ENCODE measurements at places on chromosomes 13 and 19.

GRCh38 chr19:18853755-18854427 lies 22.1 kb downstream of the UPF1 start:
- no peak for DNase-seq

GRCh38 chr19:56969759-56970178 lies 129.2 kb upstream of the PEG3 start:
- DNase-seq = no peak

- DNase-seq = peak; percentile 27
These were observed 441 bp downstream of the GJB2 start for GRCh38 chr13:20192158-20192835.

DNA sequence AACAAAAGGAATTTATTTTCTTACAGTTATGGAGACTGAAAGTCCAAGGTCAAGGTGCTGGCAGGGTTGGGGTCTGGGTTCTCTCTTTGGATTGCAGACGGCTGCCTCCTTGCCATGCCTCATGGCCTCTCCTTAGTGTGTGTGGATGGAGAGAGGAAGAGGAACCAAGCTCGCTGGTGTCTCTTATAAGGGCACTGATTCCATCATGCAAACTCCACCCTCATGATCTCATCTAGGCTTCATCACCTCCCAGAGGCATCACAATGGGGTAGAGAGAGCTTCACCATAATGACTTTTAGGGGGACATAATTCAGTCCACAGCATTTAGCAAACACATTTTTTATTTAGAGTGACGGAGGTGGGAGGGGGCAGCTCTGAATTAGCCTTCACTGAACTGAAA lies 104.9 kb upstream of the ABCC4 start:
- DNase-seq = no peak

DNA sequence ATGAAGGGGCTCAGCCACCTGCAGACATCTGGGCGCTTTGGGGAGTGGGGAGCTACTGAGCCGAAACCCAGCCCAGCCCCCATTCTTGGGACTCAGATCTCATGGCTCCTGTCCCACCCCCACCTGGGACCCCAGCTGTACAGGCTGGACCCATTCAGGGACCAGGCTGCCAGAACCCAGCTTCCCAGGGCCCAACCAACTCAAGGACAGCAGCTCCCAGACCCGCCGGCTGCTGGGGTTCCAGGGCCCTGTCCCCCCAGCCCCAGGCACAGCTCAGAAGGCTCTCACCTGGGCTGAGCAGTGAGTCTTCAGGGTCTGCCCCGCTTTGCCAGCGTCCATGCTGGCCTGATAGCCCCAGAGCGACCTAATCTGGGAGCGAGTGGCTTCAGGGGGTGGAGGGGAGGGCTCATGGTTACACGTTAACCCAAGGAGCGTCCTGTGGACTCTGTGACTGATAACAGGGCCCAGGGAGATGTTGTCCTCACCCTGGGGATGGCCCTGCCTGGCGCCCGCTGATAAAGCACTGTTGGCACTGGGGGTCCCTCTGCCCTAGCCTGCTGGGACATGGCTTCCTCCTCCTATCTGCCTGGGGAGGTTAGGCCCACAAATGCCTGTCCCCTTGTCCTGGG lies at the start of gene TMEM86B:
Gene TMEM86B (minus strand): TSS at position 361 of the 629 bp plus-strand sequence. CDS start 22 bp downstream, at position 339.
- DNase-seq = no peak

DNA sequence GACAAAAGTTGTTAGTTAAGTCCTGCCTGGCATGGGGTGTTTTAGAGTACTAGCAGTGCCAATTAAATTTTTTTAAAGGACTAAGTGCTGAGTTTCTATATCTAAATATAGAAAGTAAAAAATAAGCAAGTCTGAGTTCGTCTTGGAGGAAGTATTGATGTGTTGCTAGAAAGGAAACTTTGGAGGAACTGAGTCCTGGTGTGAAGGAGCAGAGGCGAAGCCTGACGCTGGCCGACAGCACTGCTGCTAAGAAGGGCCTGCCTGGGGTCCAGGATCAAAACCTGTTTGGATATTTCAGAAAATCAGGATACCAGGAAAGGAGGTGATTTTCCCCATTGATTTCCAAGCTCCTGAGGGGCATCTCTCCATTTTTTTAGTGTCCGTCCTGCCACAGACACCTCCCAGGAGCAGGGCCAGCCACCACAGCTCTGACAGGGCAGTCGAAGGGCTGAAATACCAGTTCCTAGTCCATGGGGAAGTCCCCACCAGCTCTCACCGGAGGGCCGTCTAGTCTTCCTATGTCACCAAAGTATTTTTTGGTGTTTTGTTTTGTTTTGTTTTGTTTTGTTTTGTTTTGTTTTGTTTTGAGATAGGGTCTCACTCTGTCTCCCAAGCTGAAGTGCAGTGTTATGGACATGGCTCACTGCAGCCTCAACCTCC lies 38.2 kb upstream of the NPAS1 start:
- no peak for DNase-seq

DNA sequence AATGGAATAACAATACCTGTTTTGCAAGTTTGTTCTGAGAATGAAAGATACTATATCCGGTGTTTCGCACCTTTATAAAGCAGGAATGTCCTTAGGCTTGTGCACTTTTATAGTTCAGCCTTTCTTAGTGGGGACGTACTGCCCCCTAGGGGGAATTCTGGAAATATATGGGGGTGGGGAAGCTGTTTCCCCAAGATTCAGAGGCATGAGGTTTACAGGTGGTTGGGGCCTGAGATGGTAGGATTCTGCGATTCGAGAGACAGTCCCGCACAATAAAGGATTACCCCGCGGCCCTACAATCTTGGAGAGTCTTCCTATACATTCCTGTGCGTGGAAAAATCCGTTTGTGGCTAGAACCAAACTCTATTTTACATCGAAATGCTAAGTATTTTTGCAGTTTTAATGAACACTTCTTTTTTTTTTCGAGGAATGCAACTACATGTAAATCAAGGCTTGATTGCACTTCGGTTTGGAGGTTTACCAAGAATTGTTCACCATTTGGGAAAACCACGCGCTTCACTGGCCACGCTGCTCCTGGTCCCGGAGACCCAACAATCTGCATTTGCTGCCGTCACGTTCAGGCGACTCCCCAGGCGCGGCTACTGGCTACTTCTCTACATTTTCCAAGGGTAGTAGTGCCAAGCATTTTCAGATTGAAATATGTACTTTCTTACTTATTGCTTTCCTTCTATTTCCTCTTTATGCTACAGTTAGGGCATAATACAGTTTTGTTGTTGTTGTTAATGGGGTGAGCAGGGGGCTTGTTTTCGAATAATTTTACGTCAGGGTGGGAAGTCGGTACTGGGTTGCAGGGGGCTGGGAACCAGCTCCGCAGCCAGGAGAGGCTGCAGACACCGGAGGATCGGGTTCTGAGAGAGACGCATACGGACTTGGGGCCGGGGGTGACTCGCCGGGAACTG lies 830 bp downstream of the NEK5 start:
- peak; percentile 83 for DNase-seq

DNA sequence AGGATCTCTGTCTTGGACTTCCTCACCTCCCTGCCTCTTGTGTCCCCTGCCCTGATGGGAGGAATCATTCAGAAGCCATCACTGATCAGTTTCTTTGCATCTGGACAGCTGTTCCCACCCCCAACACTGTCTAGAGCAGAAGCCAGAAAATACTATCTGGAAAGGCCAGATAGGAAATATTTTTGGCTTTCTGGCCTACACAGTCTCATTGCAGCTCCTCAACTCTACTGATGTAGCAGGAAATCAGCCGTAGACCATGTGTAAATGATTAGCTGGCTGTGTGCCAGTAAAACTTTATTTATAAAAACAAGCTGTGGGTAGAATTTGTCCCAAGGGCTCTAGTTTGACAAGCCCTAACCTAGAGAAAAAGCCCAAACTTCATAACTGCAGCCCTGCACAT lies 5.6 kb downstream of the SIGLEC7 start:
- DNase-seq = no peak

DNA sequence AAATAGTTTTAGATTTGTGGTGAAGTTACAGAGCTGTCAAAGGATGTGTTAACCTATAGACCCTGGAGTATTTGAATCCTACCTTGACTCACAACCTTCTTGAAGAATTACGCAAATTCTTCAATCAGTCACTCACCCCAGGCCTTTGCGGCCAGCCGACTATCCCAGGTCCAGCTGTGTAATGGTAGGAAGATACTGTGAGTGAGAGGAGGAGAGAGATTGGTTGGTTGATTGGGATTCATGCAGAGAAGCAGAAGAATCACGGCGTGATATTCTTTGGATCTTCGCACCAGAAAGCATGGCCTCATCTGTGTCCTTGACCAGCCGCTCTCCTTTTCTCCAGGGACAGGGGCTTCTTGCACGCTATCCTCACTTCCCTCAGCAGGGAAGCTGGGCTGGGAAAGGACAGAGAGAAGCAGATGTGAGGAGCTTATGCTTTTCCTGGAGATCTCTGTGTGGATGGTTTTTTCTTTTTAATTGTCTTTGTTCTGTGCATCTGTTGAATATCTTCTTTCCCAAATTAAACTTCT lies 249.1 kb downstream of the GGACT start:
- DNase-seq = no peak

- DNase-seq = peak; percentile 52
These were observed at the start of gene KIRREL2 for GRCh38 chr19:35856546-35857149. KIRREL2 (plus strand) TSS chr19:35856911; CDS start chr19:35857120, 209 bp downstream.

DNA sequence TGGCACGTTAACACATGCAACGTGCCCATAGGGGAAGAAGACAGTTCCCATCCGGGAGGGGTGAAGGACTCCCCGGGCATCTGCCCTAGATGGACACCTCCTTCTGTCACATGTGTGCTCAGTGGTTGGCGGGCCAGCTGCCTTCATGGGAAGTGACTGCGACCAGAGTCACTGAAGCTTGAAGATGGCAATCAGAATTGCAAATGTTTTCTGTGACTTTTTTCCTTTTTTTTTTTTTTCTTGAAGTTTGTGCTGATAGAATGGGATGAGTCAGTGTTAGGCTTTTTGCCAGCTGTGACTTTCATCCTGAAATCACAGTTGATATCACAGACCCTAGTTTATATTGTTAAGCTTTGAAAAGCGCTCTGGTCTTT lies 109.2 kb upstream of the MCF2L start:
- no peak for DNase-seq

GRCh38 chr13:79492313-79492798 lies 11.4 kb downstream of the NDFIP2 start:
- no peak for DNase-seq

GRCh38 chr13:96072392-96072791 lies 17.5 kb upstream of the HS6ST3 start:
- no peak for DNase-seq

DNA sequence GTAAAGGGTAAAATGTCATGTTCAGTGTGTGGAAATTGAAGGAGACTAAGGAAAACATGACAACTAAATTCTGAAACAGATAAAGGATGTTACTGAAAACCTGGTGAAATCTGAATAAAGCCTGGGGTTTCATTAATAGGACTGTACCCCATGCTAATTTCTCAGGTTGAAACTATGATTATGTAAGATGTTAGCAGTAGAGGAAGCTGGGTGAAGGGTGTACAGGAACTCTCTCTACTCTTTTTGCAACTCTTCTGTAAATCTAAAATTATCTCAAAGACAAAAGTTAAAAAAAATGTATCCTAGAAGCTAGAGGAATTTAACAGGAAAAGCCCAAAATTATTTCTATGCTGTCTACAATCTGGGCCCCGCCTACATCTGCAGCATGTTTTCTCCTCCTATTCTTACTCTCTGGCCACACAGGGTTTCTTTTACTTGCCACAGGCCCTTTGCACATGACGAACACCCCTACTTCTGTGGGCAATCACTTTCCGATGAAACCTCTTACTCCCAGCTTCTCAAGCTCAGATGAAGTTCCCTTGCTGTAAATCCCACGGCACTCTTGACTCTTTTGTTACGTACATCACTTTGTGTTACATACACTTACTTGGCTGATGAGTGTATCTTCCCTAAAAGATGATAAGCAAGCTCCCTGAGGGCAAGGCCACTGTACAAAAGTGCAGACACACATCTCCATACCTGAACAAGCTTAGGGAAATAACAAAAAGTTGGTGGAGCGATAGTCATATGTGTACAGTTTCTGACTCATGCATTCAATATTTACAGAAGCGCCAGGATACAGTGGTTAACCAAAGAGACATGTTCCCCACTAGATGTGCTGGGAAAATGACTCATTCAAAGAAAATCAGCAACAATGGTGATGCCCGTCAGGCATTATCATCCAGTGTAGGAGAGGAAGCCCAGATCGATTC lies 32.6 kb downstream of the RUBCNL start:
- DNase-seq = peak; percentile 87

DNA sequence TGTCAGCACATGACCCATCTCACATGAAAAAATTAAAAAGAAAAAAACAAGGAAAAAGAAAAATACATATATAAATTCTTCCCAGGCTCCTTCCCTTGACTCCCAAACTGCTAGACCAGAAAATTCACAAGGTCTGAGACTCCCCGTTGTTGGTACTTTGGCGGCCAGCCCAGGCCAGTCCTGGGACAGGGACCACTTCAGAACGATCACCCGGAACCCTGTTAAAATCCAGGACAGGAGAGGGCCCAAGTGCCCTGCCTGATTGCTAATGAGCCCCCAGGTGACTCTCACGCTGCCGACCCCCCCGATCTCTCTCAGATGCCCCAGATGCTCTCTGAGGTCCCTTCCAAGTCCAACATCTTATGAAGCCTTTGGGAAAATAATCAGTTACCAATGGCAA lies 107.2 kb downstream of the COL4A2 start:
- no peak for DNase-seq

- no peak for DNase-seq
These were observed 19.4 kb upstream of the CRTC1 start for GRCh38 chr19:18663940-18664530.

DNA sequence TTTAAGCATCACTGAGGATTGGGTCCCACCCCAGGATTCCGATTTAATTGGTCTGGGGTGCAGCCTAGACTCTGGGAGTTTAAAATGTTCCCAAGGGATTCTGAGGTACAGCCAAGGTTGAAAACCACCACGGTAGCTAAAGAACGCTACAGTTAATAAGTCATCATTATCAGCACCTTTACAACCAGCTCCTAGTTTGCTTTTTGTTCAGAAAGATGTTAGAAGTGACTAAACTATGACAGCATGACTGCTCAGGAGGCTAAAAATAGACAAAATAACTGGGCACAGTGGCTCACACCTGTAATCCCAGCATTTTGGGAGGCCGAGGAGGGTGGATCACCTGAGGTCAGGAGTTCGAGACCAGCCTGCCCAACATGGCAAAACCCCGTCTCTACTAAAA lies 11.7 kb upstream of the EPSTI1 start:
- DNase-seq = no peak

DNA sequence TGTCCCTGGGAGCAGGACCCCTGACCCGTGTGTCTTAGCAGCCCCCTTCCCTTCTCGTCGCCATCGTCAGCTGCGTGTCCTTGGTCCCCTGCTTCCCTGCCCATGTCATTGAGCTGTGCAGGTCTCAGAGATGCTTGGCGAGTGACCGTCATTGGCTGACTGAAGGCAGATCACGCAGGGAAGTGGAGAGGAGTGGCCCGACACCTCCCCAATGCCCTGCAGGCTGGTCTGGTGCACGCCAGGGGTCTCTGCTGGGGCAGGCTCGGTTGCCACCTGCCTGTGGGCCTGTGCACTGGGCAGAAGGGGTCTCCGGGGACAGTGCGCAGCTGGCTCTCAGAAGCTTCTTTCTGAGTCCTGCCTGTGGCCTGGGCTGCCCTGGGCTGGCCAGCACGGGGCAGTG lies 6.2 kb downstream of the GNA11 start:
- DNase-seq = no peak

- no peak for DNase-seq
These were observed 25.2 kb downstream of the CRTC1 start for GRCh38 chr19:18708452-18709231.

- DNase-seq = no peak
These were observed 513.0 kb downstream of the IRS2 start for GRCh38 chr13:109273326-109273751.

Measured in GM03348 (cell line).